Activated CD8-positive, alpha-beta T cell treated with anti-CD3 and anti-CD28 coated beads, Interleukin-2, amount 10 ng/mL, durations not matched to agents 7 days and 5 days (primary cell): ENCODE measurements at places on chromosomes 11 and 22. TPM values are rescaled to one million over a fixed set of nuclear protein-coding genes. Genes with fewer than 3 reads are reported as not detected.

FAM76B gene
- total RNA-seq = 42.1 TPM

CLTCL1 gene
- 0.58 TPM for total RNA-seq

DERL3 gene
- total RNA-seq = 8.1 TPM

KRTAP5-9 gene
- total RNA-seq = not detected

LRRC32 gene
- total RNA-seq = 0.23 TPM

HOATZ gene
- not detected for total RNA-seq

IGLL1 gene
- total RNA-seq = not detected

LTO1 gene
- total RNA-seq = 23.0 TPM

RAG1 gene
- total RNA-seq = 0.08 TPM

HTR3A gene
- total RNA-seq = not detected

F2 gene
- not detected for total RNA-seq

SYT13 gene
- total RNA-seq = not detected
